Femur (tissue), 1 donor: ENCODE measurements at places on chromosomes 2 and 18.

DNA sequence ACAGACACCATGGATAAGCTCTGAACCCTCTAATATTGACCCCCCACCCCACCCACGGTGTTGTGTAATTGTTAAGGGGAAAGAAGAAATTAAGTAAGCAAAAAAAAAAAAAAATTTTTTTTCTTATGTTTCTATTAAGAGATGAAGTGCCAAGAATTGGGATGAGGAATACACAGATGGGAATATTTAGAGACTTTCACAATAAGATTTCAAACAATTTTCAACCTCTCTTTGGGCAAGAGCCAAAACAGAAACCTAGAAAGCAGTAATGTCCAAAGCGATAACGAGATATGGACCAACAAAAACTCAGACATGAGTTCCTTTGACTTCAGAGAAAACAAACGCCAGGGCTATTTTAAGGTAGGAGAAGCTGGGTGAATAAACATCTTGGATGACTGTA lies 14.4 kb downstream of the PIEZO2 start:
- DNase-seq, result no peak

DNA sequence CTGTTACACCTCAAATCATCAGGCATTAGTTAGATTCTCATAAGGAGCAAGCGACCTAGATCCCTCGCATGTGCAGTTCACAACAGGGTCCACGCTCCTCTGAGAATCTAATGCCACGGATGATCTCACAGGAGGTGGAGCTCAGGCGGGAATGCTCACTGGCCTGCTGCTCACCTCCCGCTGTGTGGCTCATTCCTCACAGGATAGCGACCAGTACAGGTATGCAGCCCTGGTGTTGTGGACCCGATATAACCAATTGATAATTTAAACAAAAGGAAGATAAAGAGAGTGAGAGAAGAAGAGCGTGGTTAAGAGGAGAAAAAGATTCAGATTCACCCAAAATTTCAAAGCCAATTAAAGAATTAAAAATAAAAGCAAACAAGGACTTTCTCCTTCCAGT lies 20.8 kb downstream of the TLK1 start:
- DNase-seq, result no peak

DNA sequence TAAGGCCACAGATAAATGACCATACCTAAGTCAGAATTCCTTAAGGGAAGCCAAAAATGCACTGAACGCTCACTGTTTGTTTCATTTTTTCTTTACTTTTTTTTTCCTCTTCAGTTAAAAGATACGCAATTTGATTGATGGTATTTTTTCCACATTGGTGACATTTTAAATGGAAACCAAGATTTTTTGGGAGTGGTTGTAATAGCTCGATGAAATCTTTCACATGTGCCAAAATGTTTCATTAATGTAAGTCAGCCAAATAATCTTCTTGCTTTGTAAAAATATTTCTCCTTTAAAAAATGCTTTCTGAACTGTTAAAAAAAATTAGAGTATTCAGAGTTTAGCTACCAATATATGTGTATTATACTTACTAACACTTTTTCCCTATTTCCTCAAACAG lies 339.8 kb downstream of the ZEB2 start:
- DNase-seq, result no peak

- DNase-seq, result no peak
Observed at GRCh38 chr2:154400563-154401290, 297.8 kb upstream of the KCNJ3 start.

DNA sequence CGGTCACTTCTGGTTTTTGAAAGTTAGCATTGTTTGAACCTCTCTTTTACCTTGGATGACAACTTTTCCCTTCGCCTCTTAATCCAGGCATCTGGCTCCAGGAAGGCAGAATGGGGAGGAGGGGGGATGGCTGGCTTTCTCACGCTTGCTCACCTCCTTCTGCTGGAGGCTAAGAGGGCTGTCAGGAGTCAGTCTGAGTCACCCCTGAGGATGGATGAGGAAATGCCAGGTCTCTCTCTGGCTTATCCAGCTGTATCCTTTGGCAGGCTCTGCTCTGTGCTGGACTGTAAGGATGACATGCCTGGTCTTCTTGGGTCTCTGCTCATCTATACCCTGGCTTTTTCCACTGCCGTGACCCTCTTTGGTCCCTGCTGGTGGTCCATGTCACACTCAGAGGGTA lies 142.9 kb upstream of the GYPC start:
- DNase-seq, result no peak

- no peak for DNase-seq
Observed at GRCh38 chr18:50644807-50645206, 84.9 kb downstream of the MAPK4 start.

- no peak for DNase-seq
Observed at GRCh38 chr2:19841918-19842693, 59.7 kb downstream of the TTC32 start.

DNA sequence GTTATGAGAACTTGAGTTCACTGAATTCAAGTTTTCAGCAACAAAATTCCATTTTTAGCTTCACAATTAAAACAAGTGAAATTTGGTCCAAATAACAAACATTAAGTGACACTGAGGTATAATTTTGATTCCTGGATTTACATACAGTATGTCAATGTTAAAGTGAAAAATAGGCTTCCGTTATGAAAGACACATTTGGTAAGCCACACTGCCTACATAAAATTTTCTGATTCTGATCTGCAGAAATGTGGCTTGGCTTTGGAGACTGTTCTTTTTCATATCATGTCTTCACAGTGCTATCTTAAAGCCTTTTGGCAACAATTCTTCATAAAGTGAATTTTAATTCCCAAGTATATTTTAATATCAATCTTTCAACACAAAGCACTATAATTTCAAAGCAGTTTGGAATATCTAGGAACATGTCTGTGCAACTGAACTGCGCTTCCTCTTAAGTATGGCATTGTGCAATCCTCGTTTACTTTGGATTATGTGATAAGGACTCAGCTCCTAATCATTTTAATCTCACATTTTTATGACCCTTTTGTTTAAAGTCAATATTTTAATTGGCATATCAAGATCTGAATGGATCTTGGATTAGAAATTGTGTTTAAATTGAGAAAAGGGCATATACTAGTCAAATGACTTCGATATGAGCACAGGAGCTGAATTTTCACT lies 60.0 kb downstream of the RBMS1 start:
- no peak for DNase-seq

DNA sequence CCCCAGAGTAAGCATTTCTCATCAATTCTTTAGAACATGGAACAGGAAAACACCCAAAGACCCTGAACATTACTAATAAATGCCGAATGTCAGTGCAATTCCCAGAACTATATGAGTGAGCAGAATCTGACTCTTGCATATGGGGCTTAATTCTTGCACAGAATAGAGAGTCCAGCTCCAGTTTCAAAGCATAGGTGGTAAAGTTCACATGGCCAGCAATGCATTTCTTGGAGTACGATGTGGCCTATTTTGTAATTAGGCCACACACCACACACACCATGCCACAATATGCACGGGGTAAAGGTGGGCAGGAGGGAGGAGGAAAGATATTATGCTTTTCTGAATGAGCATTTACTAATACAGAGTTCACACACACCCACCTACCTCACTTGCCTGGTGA lies 56.5 kb downstream of the PLA2R1 start:
- no peak for DNase-seq

GRCh38 chr2:118854507-118855345 lies 7.3 kb upstream of the EN1 start:
- no peak for DNase-seq

GRCh38 chr2:236662231-236663185 lies 92.9 kb downstream of the ACKR3 start:
- no peak for DNase-seq

DNA sequence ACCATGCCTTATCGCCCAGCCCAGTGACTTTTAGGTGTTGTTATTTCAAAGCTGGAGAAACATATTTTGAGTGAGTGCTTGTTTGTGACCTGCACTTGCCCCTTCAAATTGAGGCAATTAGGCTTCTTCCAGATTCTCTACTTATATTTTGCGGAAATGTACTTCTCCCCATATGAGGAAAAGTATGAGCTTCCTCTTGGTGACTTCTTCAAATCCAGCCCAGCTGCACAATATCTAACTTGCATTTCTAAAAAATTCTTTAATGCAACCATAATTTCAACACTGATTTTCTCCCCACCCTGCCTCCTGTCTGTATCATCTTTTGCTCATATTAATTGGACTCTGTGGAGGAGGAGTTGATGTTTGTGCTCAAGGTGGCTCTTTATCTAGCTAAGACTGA lies 391.2 kb upstream of the POU3F3 start:
- no peak for DNase-seq

DNA sequence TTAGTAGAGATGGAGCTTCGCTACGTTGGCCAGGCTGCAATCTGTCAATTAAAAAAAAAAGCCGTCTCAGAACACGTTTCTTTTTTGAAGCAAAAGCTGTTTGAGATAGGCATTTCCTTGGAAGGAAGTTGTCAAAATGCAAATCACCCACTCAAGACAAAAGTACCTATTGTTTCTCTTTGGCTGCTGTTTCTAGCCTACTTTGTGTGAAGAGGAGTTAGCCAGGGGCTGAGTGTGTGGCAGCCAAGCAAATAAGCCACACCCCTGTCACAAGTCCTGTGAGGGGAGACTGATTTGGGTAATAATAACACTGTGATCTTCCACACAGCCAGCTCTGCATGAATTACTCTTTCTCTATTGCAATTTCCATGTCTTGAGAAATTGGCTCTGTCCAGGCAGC lies 47.4 kb upstream of the CDCA7 start:
- DNase-seq, result no peak

DNA sequence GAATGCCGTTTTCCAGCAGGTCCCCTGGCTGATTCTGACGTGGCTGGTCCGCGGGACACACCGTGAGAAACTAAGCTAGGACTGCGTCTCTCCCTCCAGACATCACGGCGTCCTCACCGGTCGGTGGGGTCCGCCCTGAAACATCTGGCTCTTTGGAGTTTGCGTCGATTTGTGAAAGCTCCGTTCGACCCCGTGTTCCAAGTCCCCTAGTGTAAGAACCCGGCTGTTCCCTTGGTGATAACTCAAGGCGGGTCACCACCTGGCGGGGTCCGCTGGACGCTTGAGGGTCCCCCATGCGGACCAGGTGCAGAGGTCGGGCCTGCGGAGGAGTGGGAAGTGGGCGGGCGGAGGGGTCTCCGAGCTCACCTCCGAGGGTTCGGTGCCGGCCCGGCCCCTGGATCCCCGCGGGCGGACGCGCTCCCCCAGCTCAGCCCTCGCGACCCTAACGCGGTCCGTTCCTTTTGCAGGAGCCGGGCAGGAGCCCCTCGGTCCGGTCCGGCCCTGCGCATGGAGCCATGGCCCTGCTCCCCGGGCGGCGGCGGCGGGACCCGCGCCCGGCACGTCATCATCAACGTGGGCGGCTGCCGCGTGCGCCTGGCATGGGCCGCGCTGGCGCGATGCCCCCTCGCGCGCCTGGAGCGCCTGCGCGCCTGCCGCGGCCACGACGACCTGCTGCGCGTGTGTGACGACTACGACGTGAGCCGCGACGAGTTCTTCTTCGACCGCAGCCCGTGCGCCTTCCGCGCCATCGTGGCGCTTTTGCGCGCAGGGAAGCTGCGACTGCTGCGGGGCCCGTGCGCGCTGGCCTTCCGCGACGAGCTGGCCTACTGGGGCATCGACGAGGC lies 65.6 kb downstream of the KCNG2 start:
- DNase-seq, result no peak

GRCh38 chr2:234241656-234242458 lies 191.4 kb downstream of the SPP2 start:
- DNase-seq, result no peak

GRCh38 chr2:122753336-122753735 lies 997.9 kb downstream of the TSN start:
- no peak for DNase-seq

- no peak for DNase-seq
Observed at GRCh38 chr2:168633200-168633599, 169.2 kb upstream of the NOSTRIN start.

DNA sequence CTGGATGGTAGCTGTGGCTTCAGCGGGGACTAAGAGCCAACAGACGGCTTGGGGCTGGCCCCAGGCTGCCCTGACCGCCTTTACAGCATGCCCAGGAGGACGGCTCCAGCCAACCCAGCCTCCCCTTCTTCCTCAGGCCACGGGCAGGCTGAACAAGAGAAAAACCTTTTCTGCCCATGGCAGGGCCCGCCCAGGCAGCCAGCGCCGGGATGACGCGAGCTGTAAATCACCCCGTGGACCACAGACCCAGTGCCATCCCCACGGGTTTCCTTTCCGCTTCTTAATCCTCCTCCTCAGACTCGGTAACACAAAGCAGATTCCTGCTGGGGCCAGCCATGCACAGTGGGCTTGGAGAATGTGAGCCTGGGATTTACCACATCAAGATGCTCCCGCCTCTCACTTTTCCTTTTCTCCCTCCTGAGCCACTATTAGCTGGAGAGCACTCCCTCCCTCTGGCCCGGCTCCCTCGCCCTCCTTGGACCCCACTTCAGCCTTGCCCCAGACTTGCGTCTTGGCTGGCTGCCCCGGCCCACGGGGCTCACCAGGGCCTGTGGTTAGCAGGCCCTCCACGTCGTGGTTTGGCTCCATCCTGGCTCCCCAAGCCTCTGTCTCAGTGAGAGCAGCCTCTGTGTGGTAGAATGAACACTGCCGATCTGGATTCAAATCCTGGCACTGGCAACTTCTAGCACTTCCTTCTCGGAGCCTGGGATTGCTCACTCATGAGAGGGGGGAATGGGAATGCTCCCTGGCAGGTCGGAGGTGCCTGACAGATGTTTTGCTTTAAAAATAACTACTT lies 31.4 kb downstream of the ATOH8 start:
- DNase-seq, result peak; percentile 90

GRCh38 chr2:126269911-126270310 lies 386.0 kb upstream of the GYPC start:
- no peak for DNase-seq

DNA sequence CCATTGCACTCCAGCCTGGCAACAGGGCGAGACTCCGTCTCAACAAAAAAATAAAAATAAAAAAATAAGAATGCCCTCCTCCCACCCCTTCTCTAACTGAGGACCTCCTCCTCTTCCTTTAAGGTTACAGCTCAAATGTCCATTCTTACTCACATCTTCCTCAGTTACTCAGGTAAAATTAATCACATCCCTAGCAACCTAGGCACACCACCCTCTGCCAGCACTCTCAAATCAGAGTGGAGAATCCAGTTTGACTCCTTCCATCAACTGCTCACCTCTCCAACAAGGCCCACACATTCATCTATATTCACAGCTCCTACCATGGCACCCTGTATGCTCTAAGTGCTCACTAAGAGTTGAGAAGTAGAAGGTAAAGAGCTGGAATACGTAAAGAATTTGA lies 254.3 kb downstream of the ZEB2 start:
- no peak for DNase-seq

DNA sequence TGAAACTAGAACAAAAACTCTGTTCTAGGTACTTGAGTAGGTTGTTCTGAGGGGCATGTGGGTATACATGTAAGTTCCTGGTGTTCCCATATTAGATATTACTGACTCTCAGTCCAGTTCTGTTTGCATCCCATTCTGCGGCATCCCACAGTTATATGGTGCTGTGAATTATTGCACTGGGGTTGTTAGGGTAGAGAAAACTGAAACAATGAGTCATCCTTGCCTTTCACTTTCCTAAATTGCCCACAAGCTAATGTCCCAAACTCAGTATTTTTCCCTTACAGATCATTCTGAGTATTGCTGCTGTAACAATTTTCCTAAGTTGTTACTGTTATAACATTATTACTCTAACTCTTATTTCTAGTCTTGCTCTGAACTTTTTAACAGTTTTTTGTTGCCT lies 3.0 kb downstream of the WDR75 start:
- no peak for DNase-seq
